Stimulated activated effector memory CD8-positive, alpha-beta T cell treated with anti-CD3 and anti-CD28 coated beads, Interleukin-12 subunit alpha, Interleukin-12 subunit beta, amount 100 ng/mL, for 72 hours (primary cell): ENCODE measurements at places on chromosomes 5 and 9.

- no peak for DNase-seq
Measured at GRCh38 chr5:957748-958485, 50.7 kb upstream of the NKD2 start.

DNA sequence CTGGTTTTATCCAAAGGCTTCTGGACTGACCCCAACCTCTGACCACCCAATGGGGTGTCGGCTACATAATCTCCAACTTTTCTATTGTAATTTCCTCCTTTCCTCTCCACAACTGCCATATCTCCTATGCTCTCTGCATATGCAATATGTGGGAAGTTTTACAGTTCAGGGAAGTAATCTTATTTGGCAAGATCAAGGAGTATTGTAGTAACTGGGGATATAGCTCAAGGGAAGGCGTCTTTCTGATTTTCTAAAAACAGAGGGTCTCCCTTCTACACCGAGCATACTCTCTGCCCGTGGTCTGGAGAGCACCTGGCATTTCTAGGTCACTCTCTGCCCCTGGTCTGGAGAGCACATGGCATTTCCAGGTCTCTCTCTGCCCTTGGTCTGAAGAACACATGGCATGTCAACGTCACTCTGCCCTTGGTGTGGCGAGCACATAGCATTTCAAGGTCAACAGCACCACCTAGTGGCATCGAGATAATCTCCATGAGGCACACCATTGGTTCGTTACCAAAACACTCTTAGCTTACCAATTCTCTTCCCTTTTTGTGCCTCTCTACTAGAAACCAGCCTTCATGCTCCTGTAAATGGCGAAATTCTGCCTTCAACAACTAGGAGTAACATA, 616.4 kb upstream of the NUDT12 start:
- DNase-seq, result no peak

DNA sequence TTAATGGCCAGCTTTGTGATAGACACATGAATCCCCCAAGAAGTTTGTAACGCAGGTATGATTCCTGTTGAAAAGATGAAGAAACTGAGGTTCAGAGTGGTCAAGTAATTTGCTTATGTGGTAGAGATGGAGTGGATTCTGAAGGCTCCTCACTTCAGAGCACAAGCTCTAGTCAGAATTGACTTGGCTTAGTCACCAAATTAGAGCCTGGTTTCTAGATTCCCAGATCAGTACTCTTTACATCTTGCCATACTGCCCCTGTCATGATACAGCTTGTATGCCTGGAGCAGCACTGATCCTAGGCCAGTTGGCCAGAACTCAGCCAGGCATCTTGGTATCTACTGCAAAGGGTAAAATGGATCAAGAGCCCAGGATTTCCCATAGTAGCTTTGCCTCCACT, 284.4 kb upstream of the RFX3 start:
- DNase-seq, result no peak

DNA sequence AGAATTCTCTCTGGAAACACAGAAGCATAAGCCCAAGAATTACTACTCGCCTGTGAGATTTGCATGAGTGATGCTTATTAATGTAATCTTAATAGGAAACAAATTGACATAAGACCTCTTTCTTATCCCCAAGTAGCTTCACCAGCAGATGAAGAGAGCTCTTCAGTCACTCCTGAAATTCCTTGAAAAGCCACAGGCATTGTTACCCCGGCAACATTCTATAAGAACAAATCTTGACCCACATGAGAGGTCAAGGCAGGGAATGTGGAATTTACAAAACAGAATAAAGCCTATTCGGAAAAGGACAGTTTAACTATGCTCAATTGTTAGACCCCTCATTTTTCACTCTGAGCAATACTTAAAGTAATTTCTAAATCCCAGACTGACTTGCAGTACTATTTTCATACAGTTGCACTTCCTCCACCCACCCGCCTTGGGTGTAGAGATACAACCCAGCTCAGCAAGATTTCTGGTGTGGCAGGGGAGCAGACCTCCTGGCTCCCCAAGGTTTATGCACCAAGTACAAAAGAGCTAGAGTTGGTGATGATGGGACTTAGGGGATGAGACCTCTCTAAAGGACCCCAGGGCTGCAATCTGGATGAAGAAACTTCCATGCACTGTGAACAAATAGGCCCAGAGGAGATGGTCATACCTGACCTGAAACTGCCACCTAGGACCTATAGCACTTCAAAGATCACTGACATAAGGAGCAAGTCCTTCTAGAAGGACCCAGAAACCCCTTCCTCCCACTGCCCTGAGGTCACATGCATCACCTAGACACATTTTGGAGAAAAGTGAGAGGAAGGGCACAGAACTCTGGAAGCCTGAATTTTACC, 242.1 kb downstream of the ZNF608 start:
- no peak for DNase-seq

DNA sequence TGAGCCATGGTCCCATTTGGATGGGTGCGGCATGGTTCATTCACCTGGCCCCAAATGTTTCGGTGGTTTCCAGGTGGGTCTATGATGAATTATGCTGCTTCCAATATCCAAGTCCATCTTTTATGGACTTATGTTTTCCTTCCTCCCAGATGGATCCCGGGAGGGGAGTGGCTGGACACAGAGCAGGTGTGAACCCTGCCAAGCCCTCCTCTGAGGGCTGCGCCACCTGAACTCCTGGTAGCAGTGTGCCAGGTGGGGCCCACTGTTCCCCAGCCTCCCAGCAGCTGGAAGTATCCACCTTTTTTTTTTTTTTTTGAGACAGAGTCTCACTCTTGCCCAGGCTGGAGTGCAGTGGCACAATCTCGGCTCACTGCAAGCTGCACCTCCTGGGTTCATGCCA, 42.9 kb downstream of the WNK2 start:
- no peak for DNase-seq

- DNase-seq, result no peak
Measured at GRCh38 chr5:161378701-161379100, 167.8 kb downstream of the GABRB2 start.
